Left lung (tissue), 14 donors: ENCODE measurements at places on chromosomes 1 and 21. TPM values are rescaled to one million over a fixed set of nuclear protein-coding genes. Genes with fewer than 3 reads are reported as not detected.

The AGL gene
- polyA plus RNA-seq: 20.2 TPM

The CCDC185 gene
- not detected for polyA plus RNA-seq

The CELA3A gene
- not detected for polyA plus RNA-seq

The IGSF3 gene
- polyA plus RNA-seq: 52.4 TPM

The SHCBP1L gene
- polyA plus RNA-seq: 0.31 TPM

The FAM151A gene
- polyA plus RNA-seq: 0.59 TPM

The MAP1LC3C gene
- polyA plus RNA-seq: 1.3 TPM

The CAPZA1 gene
- polyA plus RNA-seq: 150 TPM

The ANKRD34A gene
- polyA plus RNA-seq: 0.73 TPM

The NT5C1A gene
- not detected for polyA plus RNA-seq

The JAM2 gene
- 34.7 TPM for polyA plus RNA-seq

The LCE2C gene
- polyA plus RNA-seq: not detected

The NLRP3 gene
- polyA plus RNA-seq: 0.81 TPM

The EXTL1 gene
- 0.90 TPM for polyA plus RNA-seq

The NEK2 gene
- polyA plus RNA-seq: 21.0 TPM

The FABP3 gene
- polyA plus RNA-seq: 7.7 TPM

The S100A9 gene
- 17.0 TPM for polyA plus RNA-seq

The MIXL1 gene
- 2.3 TPM for polyA plus RNA-seq

The NAV1 gene
- 25.5 TPM for polyA plus RNA-seq

The TLR5 gene
- polyA plus RNA-seq: 9.8 TPM

The RCOR3 gene
- polyA plus RNA-seq: 96.9 TPM

The GLIS1 gene
- 0.13 TPM for polyA plus RNA-seq

The TRAF3IP3 gene
- 2.2 TPM for polyA plus RNA-seq

The HENMT1 gene
- polyA plus RNA-seq: 11.5 TPM

The CFHR3 gene
- polyA plus RNA-seq: 0.93 TPM

The OR2T11 gene
- not detected for polyA plus RNA-seq

The GFI1 gene
- 0.69 TPM for polyA plus RNA-seq

The OR14A2 gene
- polyA plus RNA-seq: not detected

The MRAP gene
- not detected for polyA plus RNA-seq

The ZNF683 gene
- 0.21 TPM for polyA plus RNA-seq
